ENCODE measurements at places on chromosomes 16 and 17.

- DNase-seq: no peak
These were observed 5.6 kb upstream of the TEX19 start for GRCh38 chr17:82353484-82353883.

DNA sequence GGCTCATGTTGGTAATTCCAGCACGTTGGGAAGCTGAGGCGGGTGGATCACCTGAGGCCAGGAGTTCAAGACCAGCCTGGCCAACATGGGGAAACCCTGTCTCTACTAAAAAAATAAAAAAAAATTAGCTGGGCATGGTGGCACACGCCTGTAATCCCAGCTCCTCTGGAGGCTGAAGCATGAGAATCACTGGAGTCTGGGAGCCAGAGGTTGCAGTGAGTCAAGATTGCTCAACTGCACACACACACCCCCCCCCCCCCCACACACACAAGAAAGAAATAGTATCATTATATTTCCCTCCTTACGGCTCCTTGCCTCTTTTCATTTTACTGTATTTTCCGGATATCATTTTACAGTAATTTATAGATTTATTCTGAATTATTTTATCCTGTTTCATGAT is 963.1 kb upstream of the GOT2 start:
- DNase-seq: peak; percentile 5

GRCh38 chr16:9996221-9996620 is 186.0 kb downstream of the GRIN2A start:
- no peak for DNase-seq

DNA sequence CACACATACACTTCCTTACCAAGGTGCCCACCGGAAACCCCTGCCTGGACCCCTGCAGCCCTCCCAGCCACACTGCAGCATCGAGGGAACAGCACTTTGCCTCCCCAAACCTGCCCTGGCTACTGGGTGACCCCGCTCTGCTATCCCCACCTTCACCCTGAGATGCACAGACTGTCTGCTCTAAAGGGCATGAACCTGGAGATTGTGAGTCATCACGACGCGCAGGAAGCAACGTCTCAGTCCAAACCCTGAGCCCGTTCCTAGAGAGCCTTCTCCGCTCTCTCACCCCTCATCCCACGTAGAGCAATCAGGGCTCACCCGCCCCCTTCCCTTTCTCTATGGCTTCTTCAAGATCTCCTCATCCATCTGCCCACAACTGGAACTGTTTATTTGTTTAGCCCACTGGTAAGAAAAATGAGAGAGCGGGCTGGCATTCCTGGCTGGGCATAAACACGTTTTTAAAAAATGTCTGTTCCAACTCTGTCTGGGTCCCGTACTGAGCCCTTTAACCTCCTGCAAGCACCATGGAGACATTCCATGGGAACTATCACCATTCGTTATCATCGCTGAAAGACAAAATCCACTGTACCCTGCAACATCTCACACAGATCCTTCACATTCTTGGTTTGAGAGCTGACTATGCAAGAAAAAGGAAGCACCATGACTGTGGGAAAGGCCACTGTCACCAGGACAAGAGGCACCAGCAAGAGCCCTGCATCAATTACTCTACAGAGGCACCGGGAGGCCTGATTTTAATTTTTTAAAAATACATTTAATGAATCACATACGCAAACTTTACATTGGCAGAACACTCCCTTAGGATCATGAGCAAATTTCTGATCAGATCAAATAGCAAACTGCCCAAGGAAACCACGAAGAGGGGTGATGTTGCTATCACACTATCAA is 28.2 kb downstream of the ZFHX3 start:
- peak; percentile 62 for DNase-seq

DNA sequence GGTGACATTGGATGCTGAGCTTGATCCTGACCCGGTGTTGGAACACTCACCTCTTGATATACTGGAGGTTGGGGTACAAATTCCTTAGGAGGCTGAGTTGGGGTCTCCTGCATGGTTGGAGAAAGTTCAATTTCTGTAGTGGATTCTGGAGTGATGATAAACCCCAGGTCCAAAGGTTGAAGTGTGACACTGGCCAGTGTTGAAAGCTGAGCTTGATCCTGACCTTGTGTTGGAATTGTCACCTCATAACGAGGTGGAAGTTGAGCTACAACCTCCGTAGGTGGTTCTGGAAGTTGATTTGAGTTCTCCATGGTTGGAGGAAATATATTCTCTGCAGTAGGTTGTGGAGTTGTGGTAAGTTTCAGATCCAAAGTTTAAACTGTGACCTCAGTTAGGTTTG is 21.2 kb downstream of the RDM1 start:
- DNase-seq: no peak

DNA sequence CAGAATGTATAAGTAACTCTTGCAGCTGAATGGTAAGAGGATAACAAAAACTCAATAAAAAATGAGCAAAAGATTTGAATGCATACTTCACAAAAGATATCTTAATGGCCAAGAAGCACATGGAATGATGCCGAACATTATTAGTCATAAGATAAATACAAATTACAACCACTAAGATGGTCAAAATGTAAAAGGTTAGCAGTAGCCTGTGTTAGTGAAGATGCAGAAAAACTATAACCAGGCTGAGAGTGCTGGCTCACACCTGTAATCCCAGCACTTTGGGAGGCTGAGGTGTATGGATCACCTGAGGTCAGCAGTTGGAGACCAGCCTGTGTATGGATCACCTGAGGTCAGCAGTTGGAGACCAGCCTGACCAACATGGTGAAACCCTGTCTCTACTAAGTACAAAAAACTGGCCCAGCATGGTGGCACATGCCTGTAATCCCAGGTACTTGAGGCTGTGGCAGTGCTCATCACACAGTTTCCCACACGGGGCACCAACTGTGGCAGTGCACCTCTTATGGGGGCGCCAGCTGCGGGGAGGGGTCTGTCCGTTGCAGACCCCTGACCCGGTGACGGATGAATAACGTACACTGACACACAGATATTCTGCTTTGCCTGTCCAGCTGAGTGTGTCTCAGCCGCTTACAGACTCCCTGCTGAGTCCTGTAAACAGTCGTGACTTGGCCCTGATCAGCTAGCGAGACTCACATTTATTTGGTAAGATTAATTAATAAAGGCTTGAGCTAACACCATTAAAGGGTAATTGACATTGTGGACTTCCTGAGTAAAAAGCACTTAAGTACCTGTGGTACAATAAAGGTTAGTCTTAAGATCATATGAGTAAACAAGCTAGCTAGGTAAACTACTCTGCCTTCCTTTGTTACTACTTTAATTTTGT is 45.7 kb upstream of the FAM20A start:
- DNase-seq: peak; percentile 21

GRCh38 chr17:58184308-58184985 is 8.1 kb upstream of the EPX start:
- peak; percentile 60 for DNase-seq

DNA sequence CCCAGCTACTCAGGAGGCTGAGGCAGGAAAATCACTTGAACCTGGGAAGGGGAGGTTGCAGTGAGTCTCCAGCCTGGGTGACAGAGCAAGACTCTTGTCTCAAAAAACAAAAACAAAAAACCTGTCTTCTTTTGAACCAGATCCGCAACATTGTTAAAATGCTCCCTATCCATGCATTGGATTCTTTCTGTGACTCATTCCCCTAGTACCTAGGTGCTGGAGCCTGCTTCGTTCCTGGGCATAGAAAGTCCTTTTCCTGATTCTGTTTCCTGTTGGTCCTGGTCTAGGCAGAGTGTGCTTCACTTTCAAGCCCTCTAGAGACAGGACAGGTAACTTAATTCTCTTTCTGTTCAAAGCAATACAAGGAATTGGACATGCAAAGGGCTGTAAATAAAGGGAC is 5.2 kb downstream of the EPN2 start:
- no peak for DNase-seq

GRCh38 chr16:491220-491919 is 36.1 kb upstream of the CAPN15 start:
- no peak for DNase-seq
